ENCODE measurements at places on chromosomes 2 and 18.

GRCh38 chr2:54394392-54394791 is 61.7 kb upstream of the SPTBN1 start:
- no peak for DNase-seq

- DNase-seq = no peak
Observed at GRCh38 chr18:52750995-52751394, 411.0 kb downstream of the DCC start.

DNA sequence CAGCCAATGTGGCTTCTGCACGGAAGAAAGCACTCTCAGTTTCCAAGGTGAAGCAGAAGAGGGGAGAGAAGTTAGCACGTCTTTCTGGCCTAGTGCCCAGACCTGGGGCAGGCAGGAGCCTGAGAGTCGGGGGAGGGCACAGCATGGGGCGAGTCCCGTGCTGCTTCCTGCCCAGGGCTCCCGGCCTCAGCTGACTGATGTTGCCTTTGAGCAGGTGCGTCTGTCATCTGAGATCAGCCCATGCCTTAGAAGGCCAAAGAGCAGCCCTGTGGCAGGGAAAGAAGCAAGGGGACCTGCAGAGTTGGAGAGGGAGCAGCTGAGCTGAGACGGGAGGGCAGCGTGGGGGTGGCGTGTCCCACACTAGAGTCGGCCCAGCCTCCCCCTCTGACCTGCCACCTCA is 3.3 kb downstream of the KCNIP3 start:
- peak; percentile 87 for DNase-seq

- DNase-seq = no peak
Observed at GRCh38 chr2:68536000-68536399, 68.6 kb downstream of the APLF start.

DNA sequence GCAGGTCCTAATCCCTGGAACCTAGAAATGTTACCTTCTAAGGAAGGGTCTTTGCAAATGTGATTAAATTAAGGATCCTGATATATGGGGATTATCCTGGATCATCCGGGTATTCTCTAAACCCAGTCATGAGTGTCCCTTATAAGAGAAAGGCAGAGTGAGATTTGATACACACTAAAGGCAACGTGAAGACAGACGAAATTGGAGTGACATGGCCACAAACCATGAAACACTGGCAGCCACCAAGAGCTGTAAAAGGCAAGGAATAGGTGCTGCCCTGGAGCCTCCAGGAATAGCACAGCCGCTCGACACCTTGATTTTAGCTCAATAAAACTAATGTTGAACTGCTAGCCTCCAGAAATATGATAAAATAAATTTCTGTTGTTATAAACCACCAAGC is 45.0 kb downstream of the TPGS2 start:
- DNase-seq = no peak

GRCh38 chr2:231672617-231673347 is 35.5 kb upstream of the PTMA start:
- peak; percentile 96 for DNase-seq

DNA sequence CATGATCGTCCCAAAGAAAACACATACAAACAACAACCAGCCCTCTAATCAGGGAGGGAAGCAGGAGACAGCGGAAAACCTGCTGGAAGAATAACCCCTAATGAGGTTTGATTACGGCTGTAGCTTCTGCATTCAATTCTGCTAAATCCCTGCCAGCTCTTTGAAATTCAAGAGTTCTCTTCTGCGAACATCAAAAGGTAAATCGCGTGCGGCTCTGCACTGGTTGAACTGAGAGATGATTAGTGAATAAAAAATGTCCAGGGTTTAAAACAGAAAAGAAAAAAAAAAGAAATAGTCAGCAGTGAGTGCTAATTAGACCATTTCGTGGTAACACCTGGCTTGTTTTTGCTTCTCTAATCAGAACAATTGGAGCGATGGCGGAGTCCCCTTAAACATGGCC is 153.0 kb upstream of the CAPN13 start:
- no peak for DNase-seq

GRCh38 chr2:206657087-206657486 is 14.8 kb downstream of the FAM237A start:
- DNase-seq = no peak

- no peak for DNase-seq
Observed at GRCh38 chr2:186822323-186822722, 26.6 kb downstream of the ZSWIM2 start.

DNA sequence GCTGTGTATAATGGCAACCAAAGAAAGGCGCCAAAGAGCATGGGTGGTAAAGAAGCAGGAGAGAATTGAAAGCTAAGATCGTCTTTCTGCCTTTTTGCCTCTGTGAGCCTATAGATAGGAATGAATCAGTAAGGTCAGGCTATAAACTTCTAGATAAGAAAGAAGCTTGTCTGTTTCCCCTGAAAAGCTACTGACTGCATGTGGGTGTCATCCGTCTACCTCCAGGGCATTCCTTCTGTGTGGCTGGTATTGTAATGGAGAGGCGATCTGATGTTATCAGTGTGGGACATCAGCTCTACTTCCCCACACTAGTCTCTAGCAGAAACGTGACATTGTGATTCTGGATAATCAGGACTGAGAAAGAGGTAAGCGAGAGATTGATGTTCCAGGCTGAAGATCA is 63.4 kb upstream of the PLA2R1 start:
- DNase-seq = no peak

Data from DMS79 (cell line).